Germinal center (tissue), 1 donor: ENCODE measurements at places on chromosomes 2 and 18.

- DNase-seq, result no peak
These were observed 161.8 kb downstream of the SOCS6 start for GRCh38 chr18:70450426-70451253.

GRCh38 chr2:84290537-84290936 lies 168.5 kb downstream of the SUCLG1 start:
- no peak for DNase-seq

- DNase-seq, result no peak
These were observed 99.6 kb downstream of the TPGS2 start for GRCh38 chr18:36729197-36729596.

GRCh38 chr2:42098571-42099437 lies 51.0 kb downstream of the PKDCC start:
- no peak for DNase-seq

GRCh38 chr18:24633121-24633520 lies 172.7 kb downstream of the HRH4 start:
- no peak for DNase-seq

DNA sequence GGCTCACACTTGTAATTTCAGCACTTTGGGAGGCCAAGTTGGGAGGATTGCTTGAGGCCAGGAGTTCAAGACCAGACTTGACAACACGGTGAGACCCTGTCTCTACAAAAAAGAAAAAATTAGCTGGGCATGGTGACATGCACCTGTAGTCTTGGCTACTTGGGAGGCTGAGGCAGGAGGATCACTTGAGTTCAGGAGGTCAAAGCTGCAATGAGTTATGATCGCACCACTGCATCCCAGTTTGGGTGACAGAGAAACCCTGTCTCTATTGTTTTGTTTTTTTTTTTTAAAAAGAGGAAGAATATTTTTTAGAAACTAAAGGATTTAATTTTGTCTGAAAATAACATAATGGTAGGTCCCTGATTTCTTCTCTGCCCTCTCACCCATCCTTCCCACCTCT lies 79.4 kb upstream of the TMEM200C start:
- no peak for DNase-seq

GRCh38 chr2:120738786-120739437 lies 3.2 kb downstream of the GLI2 start:
- DNase-seq, result no peak

DNA sequence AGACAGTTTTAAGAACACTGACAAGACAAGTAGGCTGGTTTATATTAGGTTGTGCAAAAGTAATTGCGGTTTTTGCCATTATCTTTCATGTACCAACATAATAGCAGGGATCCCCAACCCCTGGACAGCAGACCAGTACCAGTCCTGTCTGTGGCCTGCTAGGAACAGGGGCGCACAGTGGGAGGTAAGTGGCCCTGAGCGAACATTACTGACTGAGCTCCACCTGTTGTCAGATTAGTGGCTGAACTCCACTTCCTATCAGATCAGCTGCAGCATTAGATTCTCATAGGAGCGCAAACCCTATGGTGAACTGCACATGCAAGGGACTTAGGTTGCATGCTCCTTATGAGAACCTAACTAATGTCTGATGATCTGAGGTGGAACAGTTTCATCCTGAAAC lies 921.9 kb downstream of the CCDC85A start:
- no peak for DNase-seq

DNA sequence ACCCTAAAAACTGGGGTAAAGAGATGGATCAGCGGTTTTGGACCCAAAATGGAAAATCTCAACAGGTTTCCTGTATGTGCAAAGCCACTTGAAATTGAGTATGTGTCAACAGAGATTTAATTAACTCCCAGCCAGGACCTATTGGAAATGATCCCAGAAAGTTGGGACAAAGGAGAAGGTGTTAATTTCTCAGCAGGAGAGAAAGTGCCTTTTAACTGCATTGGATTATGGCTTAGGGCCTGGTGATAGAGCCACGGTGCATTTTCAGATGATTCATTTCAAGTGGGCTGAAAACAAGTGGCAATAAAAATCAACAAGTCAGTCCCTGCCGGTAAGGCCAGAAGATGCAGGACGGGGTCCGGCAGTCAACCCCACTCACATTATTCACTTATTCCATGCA lies 80.2 kb upstream of the BCL11A start:
- no peak for DNase-seq

DNA sequence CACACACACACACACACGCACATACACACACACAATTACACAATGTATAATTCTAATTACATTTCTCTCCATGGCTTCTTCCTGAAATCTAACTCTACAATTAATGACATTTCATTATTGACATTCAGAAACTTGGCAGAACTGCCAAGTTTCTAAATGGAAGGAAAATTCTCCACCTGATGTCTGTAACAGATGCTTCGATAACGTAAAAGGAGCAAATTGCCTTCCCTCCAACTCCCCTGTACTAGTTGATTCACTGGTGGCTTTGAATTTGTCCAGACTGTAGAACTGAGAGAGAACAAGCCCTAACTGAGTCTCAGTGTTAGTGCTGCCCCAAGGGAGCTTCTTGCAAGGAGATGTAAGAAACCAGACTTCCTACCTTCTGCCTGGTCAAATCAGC lies 255.1 kb upstream of the TMEM200C start:
- no peak for DNase-seq

GRCh38 chr18:65124633-65125032 lies 626.2 kb upstream of the CDH7 start:
- DNase-seq, result no peak

- DNase-seq, result no peak
These were observed 935 bp downstream of the SLC30A3 start for GRCh38 chr2:27261926-27262298.

- DNase-seq, result no peak
These were observed 7.3 kb downstream of the MATN3 start for GRCh38 chr2:20005067-20005627.

DNA sequence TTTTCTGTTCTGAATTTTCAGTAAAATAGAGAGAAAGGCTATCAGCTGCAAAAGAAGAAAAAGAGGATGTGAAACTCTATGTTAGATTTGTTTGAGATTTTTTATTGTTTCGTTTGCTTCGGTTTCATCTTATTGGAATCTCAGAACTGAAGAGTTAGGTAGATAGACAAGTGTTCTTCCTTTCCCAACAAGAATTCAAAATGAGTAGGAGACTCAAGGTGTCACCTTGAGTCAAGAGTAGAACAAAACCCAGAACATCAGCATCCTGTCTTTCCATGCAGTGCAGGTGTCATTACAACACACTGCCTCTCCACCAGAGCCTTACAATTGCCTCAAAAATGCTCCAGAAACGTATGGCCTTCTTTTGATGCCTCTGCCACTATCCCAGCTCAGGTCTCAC lies 21.1 kb downstream of the NBAS start:
- DNase-seq, result peak; percentile 13

DNA sequence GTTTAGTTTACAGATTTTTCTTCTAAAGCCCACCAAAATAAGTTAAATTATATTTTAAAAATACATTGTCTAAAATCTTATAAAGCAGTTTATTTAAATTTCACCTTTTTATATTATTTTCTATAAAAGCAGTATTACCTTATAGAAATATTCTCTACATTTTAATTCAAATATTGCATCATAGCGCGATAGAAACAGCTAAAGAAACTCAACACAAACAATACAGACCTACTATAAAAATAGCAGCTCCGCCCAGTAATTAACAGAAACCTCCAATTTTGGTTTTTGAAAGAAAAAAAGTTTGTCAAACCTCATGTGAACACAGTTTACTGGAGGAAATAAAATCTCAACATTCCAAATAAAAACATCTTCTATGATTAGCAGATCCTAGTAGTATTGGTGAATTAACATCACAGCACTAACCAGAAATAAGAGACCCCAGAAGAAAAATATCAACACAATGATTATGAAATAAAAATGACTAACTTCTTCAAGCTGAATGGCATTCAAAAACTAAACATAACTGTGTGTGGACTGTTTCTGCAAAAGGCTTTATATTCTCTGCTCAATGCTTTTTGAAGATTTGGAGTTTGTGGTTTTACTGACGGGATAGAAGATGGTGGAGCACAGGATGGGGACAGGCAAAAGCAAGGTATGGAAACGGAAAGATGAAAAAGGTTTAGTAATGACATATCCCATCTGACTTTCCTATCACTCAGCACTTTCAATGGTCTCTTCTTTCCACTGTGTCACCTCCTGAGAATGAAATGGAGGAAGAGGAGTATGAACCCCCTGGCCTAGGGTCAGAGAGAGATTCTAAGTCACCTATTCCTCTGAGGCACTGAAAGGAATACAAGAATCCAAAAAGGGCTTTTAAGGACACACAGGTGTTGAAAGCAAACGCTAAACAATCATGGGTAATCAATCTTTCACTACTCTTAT lies 17.5 kb downstream of the MAP4K3 start:
- no peak for DNase-seq

DNA sequence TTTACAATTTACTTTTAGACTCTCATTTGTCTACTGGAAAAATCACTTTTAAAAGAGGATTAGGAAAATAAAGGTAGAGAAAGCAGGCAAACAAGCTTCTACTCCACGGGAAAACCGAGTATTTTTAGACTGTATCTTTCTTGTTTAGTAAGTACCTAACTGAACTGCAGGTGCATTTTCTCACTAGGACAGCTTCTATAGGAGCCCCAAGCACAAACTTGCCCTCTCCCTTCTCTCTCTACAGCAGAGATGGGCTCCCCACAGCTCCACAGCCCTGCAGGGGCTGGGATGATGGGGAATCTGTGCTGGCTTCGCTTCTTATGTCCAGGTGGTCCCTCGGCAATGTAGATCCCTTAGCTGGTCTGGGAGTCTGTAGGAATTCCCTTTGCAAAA lies 16.2 kb downstream of the PSTPIP2 start:
- DNase-seq, result no peak

DNA sequence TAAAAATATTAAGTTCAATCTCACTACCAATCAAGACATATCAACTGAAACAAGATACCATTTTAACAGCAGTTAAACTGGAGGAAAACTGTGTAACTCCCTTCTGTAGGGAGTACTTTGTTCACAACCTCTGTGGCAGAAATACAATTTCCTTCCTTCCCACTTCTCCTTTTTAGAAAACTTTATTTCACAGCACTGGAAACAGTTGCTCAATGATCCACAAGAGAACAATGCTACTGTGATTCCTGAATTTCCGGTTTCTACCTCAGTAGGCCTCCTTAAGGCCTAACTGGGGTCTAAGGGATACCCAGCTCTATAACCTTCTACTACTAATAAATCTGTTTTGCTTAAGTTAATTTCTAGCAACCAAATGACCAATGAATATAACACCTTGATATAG lies 14.1 kb downstream of the TLK1 start:
- no peak for DNase-seq

GRCh38 chr2:118784860-118785259 lies 62.6 kb downstream of the EN1 start:
- DNase-seq, result no peak

- no peak for DNase-seq
These were observed 78.3 kb downstream of the SKA1 start for GRCh38 chr18:50453014-50453680.

DNA sequence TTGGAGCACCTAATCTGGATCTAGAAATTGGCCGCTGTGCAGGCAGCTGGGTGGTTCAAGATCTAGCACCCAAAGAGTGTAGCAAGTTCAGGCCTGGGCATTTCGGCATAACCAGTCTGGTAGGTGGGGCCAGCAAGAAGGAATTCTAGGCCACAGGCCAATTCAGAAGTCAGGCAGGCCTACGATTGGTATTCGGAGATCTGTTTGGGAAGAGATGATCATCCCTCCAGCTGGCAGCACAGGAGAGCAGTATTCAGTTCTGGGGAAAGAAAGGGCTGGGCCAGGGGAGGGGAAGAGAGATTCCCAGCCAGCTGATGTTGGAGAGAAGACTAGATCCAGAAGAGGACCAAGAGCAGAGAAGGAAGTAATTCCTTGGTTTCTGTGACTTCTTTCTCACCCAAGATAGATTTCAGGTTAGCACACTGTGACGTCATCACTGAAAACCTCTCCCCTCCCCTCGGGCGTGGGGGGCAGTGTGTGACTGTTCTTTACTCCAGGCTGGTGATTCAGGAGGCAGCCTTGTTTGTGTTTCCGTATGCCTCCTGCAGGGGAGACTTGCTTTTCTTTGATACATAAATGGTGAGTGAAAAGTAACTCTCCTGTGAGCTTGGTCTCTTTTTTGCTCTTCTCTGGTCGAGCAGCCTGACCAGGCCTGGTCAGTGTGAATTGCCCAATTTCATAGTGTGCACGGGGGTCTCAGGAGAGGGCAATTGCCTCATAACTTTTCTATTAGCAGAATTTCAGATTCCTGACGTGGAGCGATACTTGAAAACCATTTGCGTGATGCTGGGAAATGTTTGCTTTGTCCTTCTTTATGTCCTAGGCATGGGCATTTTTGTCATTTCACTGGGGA lies 61.1 kb downstream of the MEIS1 start:
- no peak for DNase-seq

- DNase-seq, result no peak
These were observed 264.8 kb downstream of the SLC8A1 start for GRCh38 chr2:40187054-40187453.
